ENCODE measurements at places on chromosomes 1 and 21. TPM values are rescaled to one million over a fixed set of nuclear protein-coding genes. Genes with fewer than 3 reads are reported as not detected.

PPIE gene
- 71.9 TPM for total RNA-seq

FAM167B gene
- 3.1 TPM for total RNA-seq

STUM gene
- not detected for total RNA-seq

ZNF362 gene
- total RNA-seq: 29.0 TPM

GRCh38 chr1:157781048-157781447 lies 4.1 kb upstream of the FCRL2 start:
- DNase-seq: peak; percentile 62

- DNase-seq: no peak
Observed at GRCh38 chr21:34615487-34615814, 538 bp upstream of the RCAN1 start.

GRCh38 chr21:44574457-44575306 lies 1.2 kb downstream of the KRTAP10-4 start:
- no peak for DNase-seq

- no peak for DNase-seq
Observed at GRCh38 chr21:44463724-44464123, 8.4 kb downstream of the LRRC3 start.

DNA sequence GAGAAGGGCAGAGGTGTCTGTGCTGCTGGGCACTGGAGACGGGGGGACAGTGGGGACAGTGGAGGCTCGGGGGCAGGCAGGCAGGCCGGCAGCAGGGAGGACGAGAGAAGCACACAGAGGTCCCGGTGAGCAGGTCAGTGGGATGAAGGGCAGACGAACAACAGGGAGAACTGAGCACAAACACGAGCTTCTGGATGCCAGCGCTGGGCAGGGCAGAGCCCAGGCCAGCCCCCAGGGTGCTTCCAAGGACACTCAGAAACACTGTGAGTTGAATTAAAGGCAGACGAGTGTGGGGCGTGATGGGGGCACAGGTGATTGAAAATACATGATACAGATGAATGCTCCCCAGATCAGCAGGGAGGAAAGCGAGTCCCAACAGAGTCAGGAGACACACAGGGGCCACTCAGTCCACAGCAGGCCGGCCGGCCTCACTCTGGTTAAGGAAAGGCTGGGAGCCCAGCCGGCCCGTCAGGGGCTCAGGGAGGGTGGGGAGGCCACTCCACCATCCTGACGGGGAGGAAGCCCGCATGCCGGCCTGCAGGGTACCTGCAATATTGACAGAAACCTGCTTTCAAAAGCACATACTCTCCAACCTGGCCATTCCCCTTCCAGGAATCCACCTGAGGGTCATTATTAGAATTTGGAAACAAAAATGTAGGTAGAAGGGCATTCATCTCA lies 14.1 kb downstream of the SLC19A1 start:
- no peak for DNase-seq

GRCh38 chr21:33168886-33169285 lies 60.9 kb upstream of the IFNAR2 start:
- no peak for DNase-seq

DNA sequence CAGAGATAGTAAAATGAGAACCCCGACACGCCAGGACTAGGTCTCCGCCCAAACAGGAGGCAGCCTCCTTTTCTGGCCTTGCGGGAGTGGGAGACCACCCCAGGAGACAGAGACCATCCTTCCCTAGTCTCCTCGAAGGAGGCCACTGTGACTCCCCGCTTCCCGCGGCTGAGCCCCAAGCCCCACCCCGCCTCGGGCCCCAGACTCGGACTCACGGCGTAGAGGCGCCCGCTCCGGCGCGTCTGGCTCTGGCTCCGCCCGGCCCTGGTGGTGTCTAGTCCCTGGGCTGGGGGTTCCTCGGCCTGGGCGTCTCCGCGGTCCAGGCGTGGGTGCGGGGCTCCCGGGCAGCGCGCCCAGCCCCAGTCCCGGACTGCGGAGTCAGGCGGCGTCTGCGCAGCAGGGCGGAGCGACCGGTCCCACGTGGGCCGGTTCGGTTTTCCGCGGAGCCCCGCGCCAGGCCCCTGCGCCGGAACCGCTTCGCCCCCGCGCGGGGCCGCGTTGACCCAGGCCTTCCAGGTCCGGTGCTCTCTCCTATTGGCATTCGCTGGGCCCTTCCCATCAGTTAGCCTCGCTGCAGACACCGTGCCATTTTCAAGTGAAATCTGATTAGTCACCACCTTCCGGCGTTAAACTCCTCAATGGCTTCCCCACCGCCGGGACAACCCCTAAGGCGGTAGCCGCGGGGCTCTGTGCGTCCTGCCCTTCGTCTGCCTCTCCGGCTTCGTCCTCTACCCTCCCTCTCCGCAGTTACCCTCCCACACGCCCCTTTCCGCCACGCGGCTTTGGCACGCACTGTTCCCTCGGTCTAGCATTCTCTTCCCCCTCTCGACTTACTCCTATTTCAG lies at the start of gene C1orf216:
TSS of gene C1orf216 (minus strand) at position 393 of the 845 bp plus-strand sequence. CDS start 2,563 bp downstream, outside the sequence.
- DNase-seq: no peak

GRCh38 chr1:235625340-235625739 lies 24.2 kb downstream of the GNG4 start:
- no peak for DNase-seq

- DNase-seq: no peak
Observed at GRCh38 chr1:16922466-16922865, 735 bp downstream of the CROCC start.

DNA sequence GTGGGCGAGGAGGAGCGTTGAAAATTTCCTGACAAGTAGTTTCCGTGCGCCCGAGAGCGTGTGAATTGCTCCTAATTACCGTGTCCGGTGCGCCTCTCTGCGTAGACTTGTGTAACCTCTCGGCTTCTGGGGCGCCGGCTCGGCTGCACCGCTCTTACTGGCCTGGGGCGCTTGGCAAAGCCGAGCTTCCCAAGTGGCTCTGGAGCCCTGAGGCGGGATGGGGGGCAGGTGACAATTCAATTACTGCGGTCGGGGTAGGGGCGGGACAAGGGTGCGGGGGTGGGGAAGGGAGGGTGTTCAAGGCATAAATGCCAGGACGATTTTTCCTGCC lies 392 bp upstream of the DMRTA2 start:
- DNase-seq: no peak

- no peak for DNase-seq
Observed at GRCh38 chr1:10629816-10630571, 155.2 kb downstream of the PEX14 start.

DNA sequence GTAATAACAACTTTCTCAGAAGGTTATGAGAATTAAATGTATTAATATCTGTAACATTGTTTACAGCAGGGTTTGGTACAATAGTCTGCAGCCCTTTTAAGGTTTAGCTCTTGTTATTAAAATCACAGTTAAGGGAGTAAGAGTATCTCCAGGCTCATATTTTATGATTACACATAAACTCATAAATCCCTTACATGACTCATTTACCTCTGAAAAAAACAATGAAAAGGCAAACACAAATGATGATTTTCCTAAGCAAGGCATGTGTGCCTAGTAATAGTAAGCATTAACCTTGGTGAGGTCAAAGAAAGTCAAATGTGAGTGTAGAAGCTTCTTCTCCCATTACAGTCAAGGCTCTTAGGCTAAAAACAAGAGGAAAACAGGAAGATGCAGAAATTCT lies 84.5 kb upstream of the ADGRL4 start:
- DNase-seq: no peak

DNA sequence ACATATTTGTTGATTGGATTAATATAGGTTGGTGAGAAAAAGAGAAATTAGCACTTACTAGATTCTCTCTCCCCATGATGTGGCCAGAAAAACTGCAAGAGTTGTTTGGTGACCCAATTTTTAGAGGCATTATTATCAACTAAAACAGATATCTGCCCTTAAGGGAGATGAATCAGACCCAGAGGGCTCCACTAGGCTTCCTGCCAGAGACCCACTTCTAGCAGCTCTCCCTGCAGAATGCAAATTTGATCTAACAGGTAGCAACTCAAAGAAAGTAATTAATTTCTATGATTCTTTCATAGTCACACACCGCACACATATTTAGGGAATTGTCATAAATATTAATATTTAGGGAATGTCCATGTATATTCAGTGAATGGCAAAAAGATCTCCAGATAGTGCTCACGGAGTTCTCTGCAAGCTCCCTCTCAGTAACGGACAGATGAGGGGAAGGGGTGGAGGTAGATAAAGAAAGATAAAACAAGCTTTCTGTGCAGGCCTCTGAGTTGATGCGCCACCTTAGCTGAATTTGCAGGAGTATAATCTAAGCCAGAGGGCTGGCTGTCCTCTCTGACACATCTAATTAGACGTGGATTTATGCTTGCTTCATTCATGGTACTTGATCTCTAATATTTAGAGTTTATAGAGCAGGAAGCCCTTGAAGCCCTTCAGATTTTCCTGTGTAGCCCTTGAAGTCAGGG lies 84.1 kb upstream of the CCDC190 start:
- DNase-seq: no peak

GRCh38 chr1:10634075-10634427 lies 159.3 kb downstream of the PEX14 start:
- no peak for DNase-seq

DNA sequence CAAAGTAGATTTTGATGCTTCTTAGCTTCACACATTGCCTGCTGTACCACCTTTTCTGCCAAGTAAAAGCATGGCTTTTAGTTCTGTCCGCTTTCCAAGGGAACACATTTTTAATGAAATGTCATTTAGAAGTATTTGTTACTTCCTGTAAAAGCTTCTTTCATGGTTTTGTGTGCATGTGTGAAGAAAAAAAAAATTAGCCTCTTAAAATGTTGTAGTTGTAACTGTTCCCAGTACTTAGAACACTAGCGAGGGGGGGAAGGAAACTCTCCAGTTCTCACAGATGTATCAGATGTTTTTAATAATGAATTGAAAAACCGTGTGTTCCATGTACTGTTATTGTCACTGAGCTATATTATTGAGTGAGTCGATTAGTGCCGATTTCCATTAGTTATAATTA lies 568.3 kb upstream of the ADGRL2 start:
- DNase-seq: no peak
